ENCODE measurements at places on chromosomes 6 and 20.

DNA sequence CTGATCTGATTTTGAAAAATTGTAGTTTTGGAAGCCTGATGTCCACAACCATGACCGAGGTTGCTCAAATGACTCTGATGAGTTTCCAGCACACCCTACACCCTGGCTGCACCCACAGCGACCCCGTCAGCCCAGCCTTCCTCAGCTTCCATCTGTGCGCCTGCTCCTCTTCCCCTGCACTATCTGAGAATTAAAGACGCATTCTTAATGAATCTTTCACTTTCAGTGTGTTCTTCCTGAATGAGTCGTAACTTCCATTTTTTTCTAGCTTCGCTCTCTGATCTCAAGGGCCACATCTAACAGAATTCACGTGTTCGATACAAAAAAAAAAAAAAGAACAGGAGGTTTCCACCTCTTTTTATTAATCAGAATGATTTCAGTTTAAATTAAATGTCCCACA lies 21.3 kb upstream of the RREB1 start:
- DNase-seq: no peak

GRCh38 chr6:37732688-37733087 lies 35.0 kb upstream of the MDGA1 start:
- DNase-seq: no peak

DNA sequence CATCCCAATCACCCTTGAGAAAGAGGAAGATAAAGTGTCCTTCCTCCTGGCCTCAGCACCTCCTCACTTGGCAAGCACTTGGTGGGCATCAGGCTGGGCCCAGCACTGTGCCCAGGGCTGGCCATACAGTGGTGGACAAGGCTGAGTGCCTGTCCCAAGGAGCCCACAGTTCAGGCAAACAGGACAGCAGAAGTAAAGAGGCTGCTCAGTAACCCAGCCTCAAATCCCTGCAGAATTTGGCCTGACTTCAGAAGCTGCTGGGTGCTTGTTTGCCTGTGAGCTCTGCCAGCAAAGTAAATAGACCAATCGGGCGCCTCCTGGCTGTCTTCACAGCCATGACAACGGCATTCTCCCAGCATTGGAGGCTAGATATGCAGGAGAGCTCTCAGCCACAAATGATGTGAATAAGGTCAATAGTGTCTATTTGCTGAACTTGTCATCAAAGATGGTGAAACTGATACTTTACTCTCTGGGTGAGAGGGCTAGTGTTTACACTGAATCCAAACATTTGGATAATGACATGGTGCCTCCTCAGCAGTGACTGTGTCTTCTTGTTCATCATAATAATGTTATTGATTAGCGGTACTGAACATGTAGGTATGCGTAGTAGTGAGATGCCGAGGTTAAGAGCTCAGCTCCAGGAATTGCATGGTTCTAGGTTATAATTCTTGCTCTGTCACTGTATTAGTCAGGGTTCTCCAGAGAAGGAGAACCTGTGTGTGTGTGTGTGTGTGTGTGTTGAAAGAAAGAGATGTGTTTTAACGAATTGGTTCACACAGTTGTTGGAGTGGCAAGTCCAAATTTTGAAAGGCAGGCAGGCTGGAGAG lies 36.9 kb upstream of the FANCE start:
- no peak for DNase-seq

DNA sequence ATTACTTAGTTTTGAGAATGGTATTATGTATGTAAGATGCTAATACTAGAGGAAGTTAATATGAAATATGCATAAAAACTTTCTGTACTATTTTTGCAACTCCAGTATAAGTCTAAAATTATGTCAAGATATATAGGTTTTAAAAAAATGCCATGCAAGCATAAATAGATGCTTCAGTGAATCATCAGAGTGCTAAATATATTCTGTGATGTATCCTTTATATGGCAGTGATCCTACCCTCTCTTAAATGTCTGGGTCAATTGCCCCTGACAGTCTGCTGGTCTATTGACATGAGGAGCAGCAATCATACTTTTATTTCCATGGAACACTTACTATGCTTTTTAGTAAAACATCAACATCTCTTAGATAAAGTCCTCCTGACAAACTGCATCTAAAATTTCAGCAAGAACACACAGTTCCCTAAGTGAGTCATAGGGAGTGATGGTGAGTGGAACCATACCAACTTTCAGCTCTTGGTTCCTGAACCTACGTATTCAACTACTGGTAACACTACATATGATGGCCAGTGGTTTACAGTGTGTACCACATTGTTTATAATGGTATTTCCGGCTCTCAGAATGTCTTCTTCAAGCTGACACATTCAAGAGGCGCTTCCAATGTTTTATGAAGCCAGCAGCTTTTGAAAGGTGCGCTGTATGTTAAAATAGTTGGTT lies 928.7 kb upstream of the GJE1 start:
- DNase-seq: no peak

DNA sequence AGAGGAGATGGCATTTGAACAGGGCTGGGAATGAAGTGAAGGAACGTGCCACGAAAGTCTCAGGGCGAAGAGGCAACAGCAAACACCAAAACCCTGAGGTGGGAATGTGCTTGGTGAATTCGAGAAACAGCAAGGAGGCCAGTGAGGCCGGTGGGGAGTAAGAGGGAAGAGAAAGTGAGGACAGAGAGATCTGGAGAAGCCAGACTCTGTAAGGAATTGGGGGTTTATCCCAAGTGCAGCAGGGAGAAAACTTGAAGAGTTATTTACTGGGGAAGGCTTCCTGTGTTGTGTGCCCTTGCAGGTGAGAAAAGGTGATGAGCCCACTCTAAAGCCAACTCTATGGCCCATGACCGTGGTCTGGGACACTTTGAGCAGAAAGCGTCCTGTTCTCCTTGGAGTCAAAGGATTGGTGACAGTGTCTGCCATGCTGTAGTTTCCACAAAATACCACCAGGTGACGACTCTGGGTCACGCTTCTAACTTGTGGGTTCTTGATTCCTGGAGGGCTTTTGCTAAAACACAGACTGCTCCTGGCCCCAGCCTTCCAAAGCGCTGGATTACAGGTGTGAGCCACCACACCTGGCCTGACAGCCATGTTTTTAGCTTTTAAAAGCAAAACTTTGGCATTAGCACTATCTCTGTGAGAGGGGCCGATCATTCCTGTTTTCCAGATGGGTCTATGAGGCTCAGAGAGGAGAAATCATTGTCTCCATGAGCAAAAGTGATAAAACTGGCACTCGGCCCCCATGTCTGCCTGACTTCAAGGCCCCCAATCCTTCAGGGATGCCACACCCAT lies 18.0 kb upstream of the CSNK2A1 start:
- peak; percentile 4 for DNase-seq

- no peak for DNase-seq
These were observed 906 bp upstream of the FOXP4 start for GRCh38 chr6:41545247-41545702.

DNA sequence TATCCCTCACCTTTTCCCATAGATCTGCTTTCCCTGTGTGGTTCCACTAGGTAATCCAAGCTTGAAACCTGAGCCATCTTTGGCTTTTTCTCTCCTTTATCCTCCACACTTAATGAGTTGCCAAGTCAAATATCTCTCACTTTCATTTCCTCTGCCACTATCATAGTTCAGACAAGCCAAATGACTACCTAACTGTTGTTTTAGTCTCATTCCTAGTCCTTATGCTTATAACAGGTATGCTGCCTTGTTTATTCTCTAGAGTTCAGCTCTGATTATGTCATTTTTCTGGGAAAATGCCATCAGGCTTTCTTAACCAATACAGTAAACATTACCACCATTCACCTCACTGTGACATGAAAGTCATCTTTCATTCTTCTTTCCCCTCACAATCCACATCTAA lies 6.5 kb downstream of the EFHC1 start:
- no peak for DNase-seq

DNA sequence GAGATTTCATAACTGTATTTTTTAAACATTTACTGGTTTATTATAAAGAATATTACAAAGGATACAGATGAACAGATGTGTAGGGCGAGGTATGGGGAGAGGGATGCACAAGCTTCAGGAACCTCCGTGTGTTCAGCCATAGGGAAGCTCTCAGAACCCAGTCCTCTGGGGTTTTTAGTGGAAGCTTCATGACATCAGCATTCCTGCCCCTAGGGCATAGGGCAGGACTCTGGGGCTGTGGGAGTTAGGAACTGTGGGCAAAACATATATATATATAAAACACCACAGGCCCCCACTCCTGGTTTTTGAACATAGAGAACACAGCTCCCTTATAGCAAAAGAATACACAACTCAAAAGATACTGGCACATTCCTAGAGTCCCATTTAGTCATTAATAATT lies 21.9 kb downstream of the EFCAB8 start:
- no peak for DNase-seq

GRCh38 chr6:139981066-139981624 lies 606.7 kb upstream of the CITED2 start:
- DNase-seq: no peak

- no peak for DNase-seq
These were observed 4.6 kb upstream of the CGA start for GRCh38 chr6:87099472-87099871.

- peak; percentile 5 for DNase-seq
These were observed 68.8 kb downstream of the CDC5L start for GRCh38 chr6:44456070-44456965.

DNA sequence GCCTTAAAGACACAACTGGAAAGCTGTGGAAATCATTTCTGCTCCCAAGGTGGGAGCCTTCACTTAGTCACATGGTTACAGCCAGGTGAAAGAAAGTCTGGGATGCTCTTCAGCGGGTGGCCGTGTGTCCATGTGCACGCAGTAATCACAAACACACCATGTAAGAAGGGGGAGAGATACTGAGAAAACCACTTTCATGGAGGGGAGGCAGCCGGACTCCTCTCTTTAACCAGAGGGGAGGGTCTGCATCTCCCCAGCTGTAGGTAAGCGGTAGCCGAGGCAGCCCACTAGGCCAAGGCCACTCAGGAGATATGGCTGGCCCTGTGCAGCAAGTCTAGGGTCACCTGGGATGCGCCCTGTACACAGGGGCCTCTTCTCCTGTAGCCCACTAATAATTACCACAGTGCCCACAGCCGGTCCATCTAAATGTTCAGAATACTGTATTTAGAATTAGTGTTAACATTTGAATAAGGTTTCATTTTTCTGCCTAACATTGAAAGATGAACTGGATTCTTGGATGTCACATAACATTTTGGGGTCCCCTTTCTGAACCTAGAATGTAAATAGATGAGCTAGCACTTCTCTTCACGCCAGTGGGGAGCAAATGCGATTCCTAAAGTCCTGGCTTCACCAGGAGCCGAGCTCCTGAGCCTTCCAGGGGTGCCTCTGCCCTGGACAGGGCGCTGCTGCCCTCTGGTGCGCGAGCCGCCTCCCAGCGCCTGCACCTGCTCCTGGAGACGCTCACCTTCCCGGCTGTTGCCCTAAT lies 15.9 kb downstream of the GPR31 start:
- peak; percentile 34 for DNase-seq

GRCh38 chr6:76052314-76052713 lies 20.1 kb downstream of the IMPG1 start:
- DNase-seq: no peak

- DNase-seq: no peak
These were observed 573.5 kb upstream of the JAG1 start for GRCh38 chr20:11247046-11248010.

DNA sequence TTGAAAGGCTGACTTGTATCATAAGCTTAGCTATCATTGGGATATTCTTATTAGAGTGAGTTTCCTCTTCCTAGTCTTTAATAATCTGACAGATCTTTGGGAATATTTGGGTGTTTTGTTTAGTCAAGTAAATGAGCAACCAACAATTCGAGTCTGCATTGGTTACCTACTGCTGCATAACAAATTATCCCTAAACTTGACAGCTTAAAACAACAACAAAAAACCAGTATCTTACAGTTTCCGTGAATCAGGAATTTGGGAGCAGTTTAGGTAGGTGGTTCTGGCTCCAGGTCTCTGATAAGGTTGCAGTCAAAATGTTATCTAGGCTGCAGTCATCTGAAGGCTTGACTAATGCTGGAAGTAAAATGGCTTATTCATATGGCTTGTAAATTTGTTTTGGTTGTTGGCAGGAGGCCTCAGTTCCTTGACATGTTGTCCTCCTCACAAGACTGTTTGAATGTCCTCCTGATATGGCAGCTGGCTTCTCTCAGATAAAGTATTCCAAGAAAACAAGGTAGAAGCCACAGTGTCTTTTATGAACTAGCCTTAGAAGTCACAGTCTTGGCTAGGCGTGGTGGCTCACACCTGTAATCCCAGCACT lies 7.2 kb downstream of the GTF3C6 start:
- DNase-seq: no peak

GRCh38 chr6:111763381-111763780 lies 109.9 kb downstream of the FYN start:
- no peak for DNase-seq

- DNase-seq: no peak
These were observed 468.9 kb downstream of the PKHD1 start for GRCh38 chr6:51618563-51618962.

- DNase-seq: no peak
These were observed 266.2 kb upstream of the ADGRB3 start for GRCh38 chr6:68368845-68369244.

DNA sequence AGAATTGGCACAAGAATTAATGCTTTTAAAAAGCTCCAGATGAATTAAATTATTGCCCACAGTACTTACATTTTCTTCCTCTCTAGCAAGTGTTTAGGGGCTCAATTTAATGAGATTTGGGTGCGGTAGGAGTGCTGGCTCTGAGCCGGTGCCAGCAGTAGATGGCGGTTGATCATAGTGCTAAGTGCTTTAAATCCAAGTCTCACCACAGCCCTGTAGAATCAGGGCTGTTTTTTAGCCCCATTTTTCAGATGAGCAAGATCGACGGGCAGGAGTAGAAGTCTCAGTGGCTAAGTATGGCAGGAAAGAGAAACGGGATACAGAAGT lies 136.9 kb upstream of the SALL4 start:
- DNase-seq: no peak
